Stimulated activated CD8-positive, alpha-beta memory T cell treated with anti-CD3 and anti-CD28 coated beads, Interleukin-7, amount 100 ng/mL, for 48 hours (primary cell): ENCODE measurements at places on chromosomes 6 and 20.

GRCh38 chr20:44066645-44067606, 120.1 kb downstream of the JPH2 start:
- DNase-seq: no peak

GRCh38 chr6:165047952-165048351, 261.5 kb downstream of the C6orf118 start:
- DNase-seq: no peak

GRCh38 chr6:153621491-153621890, 417.5 kb upstream of the OPRM1 start:
- DNase-seq: no peak

DNA sequence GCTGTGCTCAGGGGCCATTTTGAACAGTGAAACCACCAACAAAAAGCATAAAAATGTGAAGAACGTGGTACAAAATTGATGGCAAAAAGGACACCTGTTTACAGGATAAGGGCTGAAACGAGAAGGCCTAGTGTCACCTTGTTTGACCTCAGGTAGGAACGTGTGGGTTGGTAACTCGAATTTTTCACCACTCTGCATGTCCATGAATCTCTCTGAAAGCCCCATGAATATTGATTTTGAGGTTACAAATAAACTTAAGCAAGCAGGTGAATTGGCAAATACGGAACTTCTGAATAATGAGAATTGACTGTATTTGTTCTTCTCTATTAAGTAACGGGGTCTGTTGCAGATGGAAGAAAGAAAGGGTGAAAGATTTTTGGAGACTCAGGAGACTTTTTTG, 59.6 kb upstream of the EDN1 start:
- no peak for DNase-seq

DNA sequence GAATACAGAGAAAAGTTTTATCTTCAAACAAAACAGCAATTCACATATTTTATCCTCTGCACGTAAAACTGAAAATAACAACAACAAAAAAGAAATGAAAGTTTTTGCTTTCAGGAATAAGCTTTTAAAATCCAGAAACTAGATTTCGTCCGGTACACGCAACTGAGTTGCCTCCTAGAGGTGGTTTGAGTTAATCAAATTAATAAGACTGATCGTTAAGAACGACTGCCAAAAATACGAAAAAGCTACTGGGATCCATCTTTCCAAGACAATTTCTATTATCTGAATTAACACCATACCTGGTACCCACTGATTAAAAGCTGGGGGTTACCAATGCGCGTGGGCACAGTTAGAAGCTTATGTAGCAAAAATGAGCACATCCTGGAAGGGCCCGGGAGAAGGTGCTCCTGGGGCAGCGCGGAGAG, 669 bp downstream of the PDCD2 start:
- DNase-seq: no peak

- no peak for DNase-seq
Observed at GRCh38 chr6:52503851-52504781, 72.7 kb downstream of the TRAM2 start.

DNA sequence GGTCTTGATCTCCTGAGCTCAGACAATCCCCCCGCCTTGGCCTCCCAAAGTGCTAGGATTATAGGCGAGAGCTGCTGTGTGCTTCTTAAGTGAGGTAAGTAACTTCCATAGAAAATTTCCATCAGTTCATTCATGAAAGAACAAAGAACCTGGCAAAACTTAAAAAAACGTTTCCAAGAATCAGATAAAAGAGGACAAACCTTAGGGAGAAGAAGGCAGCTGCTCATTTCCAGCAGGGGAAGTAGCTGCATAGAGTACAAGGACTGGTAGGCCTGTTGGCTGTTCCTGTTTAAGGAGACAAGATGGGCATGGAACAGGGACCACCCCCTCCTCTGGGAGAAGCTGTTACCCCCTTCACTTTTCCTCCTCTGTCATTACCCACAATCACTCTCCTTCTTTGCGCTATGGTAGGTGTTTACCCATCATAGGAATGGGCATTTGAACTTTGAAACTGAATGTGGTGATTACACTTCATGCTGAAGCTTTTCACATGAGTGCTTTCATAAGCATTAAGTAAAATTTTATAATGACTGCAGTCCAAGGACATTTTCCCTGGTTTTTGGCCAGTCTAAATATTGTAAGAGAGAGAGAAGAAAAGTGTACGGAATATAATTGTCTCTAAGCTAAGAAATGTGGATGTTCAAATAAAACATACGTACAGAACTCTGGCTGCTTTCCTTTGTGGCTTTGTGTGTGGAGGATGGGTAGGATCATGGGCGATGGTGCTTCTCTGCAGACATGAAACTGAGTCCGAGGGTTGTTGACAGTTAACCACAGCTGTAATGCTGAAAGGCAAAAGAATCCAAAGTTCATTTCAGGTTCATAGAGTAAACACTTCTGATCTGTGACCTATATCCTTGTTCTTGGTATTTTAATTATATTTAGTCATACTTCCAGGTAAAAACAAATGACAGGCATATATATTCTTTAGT, 56.4 kb downstream of the CCN2 start:
- DNase-seq: no peak

GRCh38 chr20:10513061-10513460, 78.0 kb downstream of the SLX4IP start:
- no peak for DNase-seq

DNA sequence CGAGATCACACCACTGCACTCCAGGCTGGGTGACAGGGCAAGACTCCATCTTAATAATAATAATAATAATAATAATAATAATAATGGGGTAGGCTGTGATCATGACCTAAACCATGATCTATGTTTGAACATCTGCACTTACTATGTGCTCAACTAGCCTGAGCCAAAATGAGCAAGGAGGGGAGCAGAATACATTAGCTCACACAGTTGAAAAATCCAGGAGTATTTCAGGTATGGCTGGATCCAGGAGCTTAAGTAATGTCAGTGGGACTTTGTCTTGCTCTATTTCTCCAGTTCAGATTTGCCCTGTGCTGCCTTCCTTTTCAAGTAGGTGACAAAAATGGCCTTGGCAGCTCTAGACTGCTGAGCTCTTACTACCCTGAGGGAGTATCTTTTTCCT, 32.7 kb upstream of the SLC9A8 start:
- DNase-seq: no peak

DNA sequence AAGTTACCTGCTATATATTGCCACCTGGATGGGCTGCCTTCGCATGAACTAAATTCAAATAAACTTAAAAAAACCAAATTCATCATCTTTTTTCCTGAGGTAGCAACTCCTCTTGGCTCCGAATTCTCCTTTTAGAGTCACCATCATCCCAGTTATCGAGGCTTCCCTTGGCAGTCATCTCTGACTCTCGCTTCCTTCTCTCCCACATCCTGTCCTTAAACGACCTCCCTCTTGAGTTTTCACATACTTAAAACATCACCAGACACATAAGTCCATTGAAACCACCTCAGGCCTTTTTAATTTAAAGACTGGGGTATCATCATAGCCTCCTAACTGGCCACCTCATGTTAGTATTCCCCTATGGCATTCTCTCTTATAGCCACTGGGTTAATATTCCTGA, 296.1 kb upstream of the FLRT3 start:
- no peak for DNase-seq

GRCh38 chr20:61976644-61977418, 88.8 kb downstream of the TAF4 start:
- no peak for DNase-seq

GRCh38 chr6:31723245-31723979, at the start of gene MPIG6B:
TSS of gene MPIG6B (plus strand) at chr6:31723373. CDS start at chr6:31723384, 11 bp downstream.
- DNase-seq: no peak

DNA sequence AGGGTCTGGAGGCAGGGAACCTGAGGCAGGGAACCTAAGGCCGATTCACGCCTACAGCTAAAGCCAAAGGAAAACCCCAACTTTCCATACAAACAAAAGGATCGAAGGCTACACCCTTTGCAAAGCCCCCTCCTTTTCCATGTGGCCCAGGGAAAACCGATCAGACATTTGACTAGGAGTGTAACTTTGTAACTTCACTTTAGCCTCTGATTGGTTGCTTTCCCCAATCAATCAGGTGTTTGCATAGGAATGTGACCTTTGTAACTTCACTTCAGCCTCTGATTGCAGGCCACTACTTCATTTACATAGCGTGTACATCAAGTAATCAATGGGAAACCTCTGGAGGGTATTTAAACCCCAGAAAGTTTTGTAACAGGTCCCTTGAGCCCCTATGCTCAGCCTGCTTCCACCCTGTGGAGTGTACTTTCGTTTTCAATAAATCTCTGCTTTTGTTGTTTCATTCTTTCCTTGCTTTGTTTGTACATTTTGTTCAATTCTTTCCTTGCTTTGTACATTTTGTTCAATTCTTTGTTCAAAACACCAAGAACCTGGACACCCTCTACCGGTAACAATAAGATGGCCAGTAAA, 43.3 kb downstream of the CHD6 start:
- DNase-seq: no peak
